Stimulated activated CD4-positive, alpha-beta T cell treated with anti-CD3 and anti-CD28 coated beads, Interleukin-2, amount 100 ng/mL, for 4 hours (primary cell): ENCODE measurements at places on chromosomes 11 and 22.

DNA sequence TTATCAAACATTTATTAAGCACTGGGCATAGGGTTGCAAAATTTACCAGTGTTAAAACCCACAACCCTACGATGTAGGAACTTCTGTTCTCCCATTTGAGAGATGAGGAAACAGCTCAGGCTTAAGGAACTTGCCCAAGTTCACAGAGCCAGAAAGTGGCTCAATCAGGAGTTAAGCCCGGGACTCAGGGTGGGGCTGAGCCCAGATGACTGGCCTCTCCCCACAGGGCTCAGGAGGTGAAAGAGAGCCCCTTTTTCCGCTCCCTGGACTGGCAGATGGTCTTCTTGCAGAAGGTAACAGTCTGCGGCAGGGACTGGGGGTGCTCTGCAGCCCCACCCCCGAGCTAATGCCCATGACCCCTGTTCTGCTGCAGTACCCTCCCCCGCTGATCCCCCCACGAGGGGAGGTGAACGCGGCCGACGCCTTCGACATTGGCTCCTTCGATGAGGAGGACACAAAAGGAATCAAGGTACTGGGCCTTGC lies 5.6 kb upstream of the ANKRD13D start:
- no peak for DNase-seq

- DNase-seq: no peak
These were observed 68.9 kb upstream of the SLC5A12 start for GRCh38 chr11:26790738-26791137.

GRCh38 chr11:107792049-107792443 lies 66.5 kb downstream of the SLC35F2 start:
- no peak for DNase-seq

- no peak for DNase-seq
These were observed 1.0 kb downstream of the PIDD1 start for GRCh38 chr11:803770-804598.
